ENCODE measurements at places on chromosomes 6 and 20. TPM values are rescaled to one million over a fixed set of nuclear protein-coding genes. Genes with fewer than 3 reads are reported as not detected.

Gene C6orf52
- polyA plus RNA-seq, result 1.6 TPM

Gene SLA2
- 1.6 TPM for polyA plus RNA-seq

Gene C20orf144
- 0.41 TPM for polyA plus RNA-seq

Gene FGD2
- 1.1 TPM for polyA plus RNA-seq

Gene ELOVL5
- polyA plus RNA-seq, result 37.0 TPM

Gene UNC5CL
- 123 TPM for polyA plus RNA-seq

Gene FAM184A
- 16.7 TPM for polyA plus RNA-seq

Gene NKAPL
- polyA plus RNA-seq, result 0.81 TPM
